ENCODE measurements at places on chromosomes 12 and 14. TPM values are rescaled to one million over a fixed set of nuclear protein-coding genes. Genes with fewer than 3 reads are reported as not detected.

GRCh38 chr14:37697489-37698121 is 102.2 kb downstream of the TTC6 start:
- no peak for DNase-seq

DNA sequence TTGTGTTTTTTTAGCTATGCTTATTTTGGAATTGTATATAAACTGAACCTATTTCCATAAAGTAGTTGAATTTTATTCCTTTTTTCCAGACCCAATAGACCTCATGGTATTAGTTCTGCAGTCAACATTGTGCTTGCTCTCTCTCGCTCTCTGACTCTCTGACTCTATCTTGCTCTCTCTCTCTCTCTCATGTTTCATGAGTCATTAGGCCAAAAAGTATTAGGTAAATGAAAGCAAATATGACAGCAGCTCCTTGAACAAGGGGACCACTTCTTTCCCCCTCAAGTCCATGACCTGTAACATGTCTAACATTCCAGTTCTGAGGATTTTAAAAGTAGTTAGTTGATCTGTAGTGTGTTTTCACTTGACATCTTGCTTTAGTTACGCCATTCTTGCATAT is 14.0 kb upstream of the C12orf71 start:
- DNase-seq, result no peak

GRCh38 chr14:93857081-93857480 is 68.8 kb upstream of the PRIMA1 start:
- DNase-seq, result no peak

DNA sequence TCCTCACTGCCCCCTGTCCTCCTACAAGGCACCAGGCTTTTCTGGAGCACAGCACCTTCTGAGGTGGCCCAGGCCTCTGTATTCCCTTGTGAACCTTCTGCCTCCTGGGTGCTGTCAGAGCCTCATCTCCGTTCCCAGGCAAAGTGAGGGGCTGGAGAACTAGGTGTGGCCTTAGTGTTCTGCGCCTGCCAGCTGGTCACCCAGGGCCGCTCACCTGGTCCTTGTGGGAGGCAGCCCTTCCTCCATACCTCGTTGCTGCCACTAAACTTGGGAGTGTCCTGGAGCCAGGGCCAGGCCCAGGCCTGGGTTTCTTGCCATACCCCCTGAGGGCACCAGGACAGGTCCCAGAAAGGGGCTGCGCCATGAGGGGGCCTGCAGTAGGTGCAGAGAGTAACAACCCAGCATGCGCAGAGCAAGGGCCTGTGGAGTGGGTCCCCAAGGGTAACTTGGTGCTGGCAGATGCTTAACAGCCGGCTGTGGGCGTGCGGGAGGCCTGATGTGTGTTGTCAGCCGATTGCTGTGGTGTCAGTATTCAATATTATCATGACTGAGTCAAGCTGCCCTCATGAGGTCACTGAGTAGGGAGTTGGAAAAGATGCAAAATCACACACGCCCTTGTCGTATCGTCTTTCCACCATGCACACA is 17.1 kb downstream of the OTUB2 start:
- no peak for DNase-seq

The TESPA1 gene
- total RNA-seq, result 84.6 TPM

The SMCO2 gene
- 0.61 TPM for total RNA-seq
